Activated CD4-positive, alpha-beta memory T cell treated with anti-CD3 and anti-CD28 coated beads, Interleukin-2, amount 10 ng/mL, durations not matched to agents 7 days and 5 days (primary cell): ENCODE measurements at places on chromosomes 2 and 18. TPM values are rescaled to one million over a fixed set of nuclear protein-coding genes. Genes with fewer than 3 reads are reported as not detected.

DNA sequence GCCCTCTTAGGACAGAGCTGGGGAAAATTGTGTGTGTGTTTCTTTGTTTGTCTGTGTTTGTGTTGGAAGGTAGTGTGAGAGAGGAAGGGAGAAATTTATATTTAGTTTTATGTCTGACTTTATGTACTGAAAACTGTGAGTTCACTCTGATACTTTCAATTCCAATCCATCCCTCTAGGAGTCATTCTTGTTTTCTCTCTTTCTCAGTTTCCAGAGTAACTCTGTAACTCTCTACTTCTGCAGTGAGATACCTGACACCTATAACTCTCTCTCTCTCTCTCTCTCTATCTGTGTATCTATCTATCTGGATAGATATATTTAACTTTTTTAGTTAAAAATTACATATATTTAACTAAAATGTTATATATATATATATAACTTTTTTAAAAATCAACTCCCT lies 128.7 kb downstream of the UBR3 start:
- H3K4me3 ChIP-seq: no peak overlapping the region
- H3K27ac ChIP-seq: no peak overlapping the region
- no peaks in the 10 kb centered on the region for H3K4me1 ChIP-seq
- no peak for DNase-seq
- no peaks in the 10 kb centered on the region for H3K27me3 ChIP-seq

Gene NDC80
- total RNA-seq: 78.9 TPM

Gene FOSL2
- total RNA-seq: 100 TPM

DNA sequence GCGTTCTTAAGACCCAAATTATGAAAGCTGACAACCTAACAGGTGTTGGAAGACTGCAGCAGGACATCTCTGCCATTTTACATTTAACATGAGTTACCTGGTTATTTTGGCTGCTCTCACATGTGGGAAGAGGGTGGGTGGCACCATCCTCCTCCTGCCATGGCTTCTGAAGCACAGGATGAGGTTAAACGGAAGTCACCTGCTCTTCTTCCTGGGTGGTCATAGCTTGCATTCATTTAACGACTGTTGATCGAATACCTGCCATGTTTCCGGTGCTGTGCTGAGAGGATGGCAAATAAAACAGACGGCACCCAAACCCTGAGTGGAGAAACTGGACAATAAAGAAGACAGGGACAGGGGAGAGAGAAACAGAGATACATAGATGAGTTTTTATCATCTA lies 118.0 kb downstream of the RHBDD1 start:
- peaks cover 16% of the 10 kb centered on the region for H3K36me3 ChIP-seq
- peaks cover 5% of the 10 kb centered on the region for H3K4me1 ChIP-seq
- DNase-seq: no peak
- no peaks in the 10 kb centered on the region for H3K27me3 ChIP-seq

Gene GPD2
- 20.5 TPM for total RNA-seq

Gene LRRC30
- not detected for total RNA-seq

DNA sequence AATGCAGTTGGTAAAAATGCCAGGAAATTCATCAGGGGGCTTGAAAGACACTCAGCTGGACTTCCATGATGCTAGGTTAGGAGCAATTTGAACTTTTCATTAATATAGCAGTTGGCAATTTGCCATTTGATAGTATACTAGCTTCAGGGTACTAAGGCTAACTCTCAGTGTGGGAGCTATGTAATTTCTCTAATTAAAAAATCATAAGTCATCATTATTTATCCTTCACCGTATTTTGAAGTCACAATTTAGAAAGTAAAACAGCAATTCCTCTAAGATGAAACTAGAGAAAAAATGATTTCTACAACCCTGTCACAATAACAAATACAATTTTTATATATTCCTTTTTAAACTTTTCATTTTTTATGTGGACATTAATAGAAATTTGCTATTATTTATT lies 190.8 kb downstream of the GPD2 start:
- no peak for DNase-seq
- no peaks in the 10 kb centered on the region for H3K36me3 ChIP-seq
- peaks cover 15% of the 10 kb centered on the region for H3K27me3 ChIP-seq
- no peaks in the 10 kb centered on the region for H3K4me1 ChIP-seq

Gene SLC11A1
- 0.25 TPM for total RNA-seq

Gene PROC
- total RNA-seq: not detected

Gene CYP26B1
- not detected for total RNA-seq

DNA sequence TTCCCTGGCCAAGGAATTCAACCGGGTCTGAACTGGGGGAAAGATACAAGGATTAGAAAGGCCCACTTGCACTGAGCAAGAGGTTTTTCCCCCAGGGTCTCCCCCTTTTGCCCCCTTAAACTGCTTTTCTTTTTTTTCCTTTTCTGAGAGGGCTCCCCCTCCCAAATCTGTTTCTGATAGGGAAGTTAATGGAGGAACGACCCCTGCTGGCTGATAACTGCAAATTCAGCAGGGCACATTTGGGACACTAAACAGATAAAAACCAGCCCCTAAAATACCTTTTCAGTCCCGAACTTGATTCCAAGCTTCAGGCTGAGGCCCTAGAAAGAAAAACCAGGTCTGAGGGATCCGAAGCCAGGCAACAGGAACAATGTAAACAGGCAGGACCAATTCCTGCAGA lies 1012.4 kb upstream of the CRIM1 start:
- H3K4me3 ChIP-seq: no peak overlapping the region
- no peak for DNase-seq
- H3K4me1 ChIP-seq: no peaks in the 10 kb centered on the region
- H3K36me3 ChIP-seq: no peaks in the 10 kb centered on the region

DNA sequence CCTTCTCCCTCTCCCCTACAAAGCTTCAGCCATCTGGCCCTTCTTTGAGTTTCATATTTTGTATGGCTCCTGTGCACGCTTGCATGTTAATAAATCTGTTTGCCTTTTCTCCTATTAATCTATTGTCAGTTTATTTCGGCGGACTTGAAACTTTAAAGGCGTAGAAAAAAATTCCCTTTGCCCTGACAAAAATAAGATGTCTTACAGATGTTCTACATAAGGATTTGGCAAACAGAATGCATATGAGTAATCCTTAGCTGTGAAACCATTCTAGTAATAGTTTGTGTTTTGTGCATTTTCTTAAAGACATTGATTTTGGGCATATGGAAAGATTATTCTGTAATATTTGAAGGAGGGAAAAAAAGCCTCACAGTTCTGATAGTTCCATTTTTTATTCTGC lies 15.0 kb upstream of the BMPR2 start:
- no peak for DNase-seq
- no peak overlapping the region for H3K4me3 ChIP-seq
- H3K27ac ChIP-seq: no peak overlapping the region
- no peaks in the 10 kb centered on the region for H3K36me3 ChIP-seq
- H3K27me3 ChIP-seq: no peaks in the 10 kb centered on the region

- no peak overlapping the region for H3K4me3 ChIP-seq
- no peak for DNase-seq
- H3K27me3 ChIP-seq: no peaks in the 10 kb centered on the region
- H3K36me3 ChIP-seq: no peaks in the 10 kb centered on the region
- no peaks in the 10 kb centered on the region for H3K4me1 ChIP-seq
Measured at GRCh38 chr2:158726911-158727592, 68.1 kb upstream of the DAPL1 start.

GRCh38 chr2:217610401-217610814 lies 392.4 kb downstream of the TNS1 start:
- DNase-seq: peak; percentile 44
- H3K27me3 ChIP-seq: no peaks in the 10 kb centered on the region
- H3K27ac ChIP-seq: peak overlapping the region; percentile 32
- no peaks in the 10 kb centered on the region for H3K36me3 ChIP-seq
- no peak overlapping the region for H3K4me3 ChIP-seq
- H3K4me1 ChIP-seq: peaks cover 35% of the 10 kb centered on the region

DNA sequence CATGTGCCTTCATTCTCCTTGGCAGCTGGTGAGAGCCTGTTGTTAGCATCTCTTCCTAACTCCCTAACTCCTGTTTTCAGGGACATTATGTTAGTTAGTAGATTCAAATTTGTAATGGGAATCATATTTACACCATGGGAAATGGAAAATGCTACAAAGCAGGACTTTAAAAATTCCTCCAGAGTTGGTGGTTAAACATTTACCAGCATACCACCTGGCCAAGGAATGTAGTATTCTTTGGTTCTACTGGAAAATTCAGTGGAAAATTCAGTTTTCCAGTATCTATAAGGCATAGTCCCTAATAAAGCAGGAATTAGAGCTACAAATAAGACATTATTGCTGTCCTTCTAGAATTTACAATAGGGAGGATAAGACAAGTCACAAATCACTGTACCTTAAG lies 291.7 kb downstream of the GPD2 start:
- peaks cover 3% of the 10 kb centered on the region for H3K27me3 ChIP-seq
- DNase-seq: no peak
- H3K27ac ChIP-seq: no peak overlapping the region
- no peaks in the 10 kb centered on the region for H3K36me3 ChIP-seq

- H3K36me3 ChIP-seq: no peaks in the 10 kb centered on the region
- H3K27ac ChIP-seq: no peak overlapping the region
- no peak for DNase-seq
- no peaks in the 10 kb centered on the region for H3K4me1 ChIP-seq
- H3K27me3 ChIP-seq: peaks cover 2% of the 10 kb centered on the region
Measured at GRCh38 chr2:55985406-55985805, 61.8 kb upstream of the EFEMP1 start.

DNA sequence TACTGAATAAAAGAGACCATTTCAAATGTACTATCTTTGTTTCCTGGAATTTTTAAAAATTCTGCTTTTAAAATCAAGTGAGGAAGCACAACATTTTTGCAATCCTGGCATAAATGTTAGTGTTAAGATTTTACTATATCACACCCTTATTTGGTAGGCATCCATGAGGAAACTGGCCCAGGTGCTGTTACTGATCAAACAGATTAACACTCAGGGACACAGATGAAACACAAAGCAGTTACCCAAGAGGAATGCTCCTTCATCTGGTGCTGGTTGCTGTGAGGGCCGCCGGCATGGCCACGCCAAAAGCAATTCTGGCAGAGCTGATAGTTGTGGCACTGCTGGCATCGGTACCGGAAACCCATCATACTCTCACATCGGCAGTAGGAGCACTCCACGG lies 96.8 kb downstream of the DTNB start:
- no peak overlapping the region for H3K27ac ChIP-seq
- no peaks in the 10 kb centered on the region for H3K27me3 ChIP-seq
- H3K4me3 ChIP-seq: no peak overlapping the region
- no peak for DNase-seq
- H3K4me1 ChIP-seq: no peaks in the 10 kb centered on the region
- H3K36me3 ChIP-seq: peaks cover 13% of the 10 kb centered on the region

Gene TSGA10
- total RNA-seq: 3.7 TPM

DNA sequence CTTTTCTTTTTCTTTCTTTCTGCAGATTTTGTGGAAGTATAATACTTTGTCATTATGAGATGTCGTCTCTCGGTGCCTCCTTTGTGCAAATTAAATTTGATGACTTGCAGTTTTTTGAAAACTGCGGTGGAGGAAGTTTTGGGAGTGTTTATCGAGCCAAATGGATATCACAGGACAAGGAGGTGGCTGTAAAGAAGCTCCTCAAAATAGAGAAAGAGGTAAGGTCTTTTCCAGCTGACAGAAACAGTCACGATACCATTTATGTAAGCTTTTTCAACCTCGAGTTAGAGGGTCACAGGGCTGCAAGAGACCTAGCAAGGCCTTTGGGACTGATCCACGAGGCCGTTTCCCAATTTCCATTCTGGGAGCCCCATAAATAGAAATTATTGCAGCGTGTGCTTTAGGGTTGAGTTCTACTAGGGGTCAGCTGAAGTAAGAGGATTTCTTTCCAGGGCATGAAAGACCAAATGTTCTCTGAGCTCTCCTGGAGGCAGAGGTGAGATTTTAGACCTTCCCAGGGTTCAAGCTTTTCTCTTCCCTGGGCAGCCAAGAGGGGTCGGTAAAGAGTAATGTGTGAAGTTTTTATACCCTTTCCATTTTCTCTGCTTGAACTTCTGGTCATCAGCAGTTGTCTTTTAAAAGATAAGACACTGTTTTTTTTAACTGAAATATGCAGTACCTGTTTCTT lies 15.5 kb downstream of the MAP3K20 start:
- DNase-seq: no peak
- H3K27ac ChIP-seq: no peak overlapping the region
- H3K36me3 ChIP-seq: peaks cover 5% of the 10 kb centered on the region
- no peaks in the 10 kb centered on the region for H3K4me1 ChIP-seq
- no peak overlapping the region for H3K4me3 ChIP-seq
- peaks cover 6% of the 10 kb centered on the region for H3K27me3 ChIP-seq

GRCh38 chr2:8149985-8150539 lies 531.8 kb upstream of the ID2 start:
- H3K4me3 ChIP-seq: no peak overlapping the region
- no peak for DNase-seq
- H3K4me1 ChIP-seq: peaks cover 43% of the 10 kb centered on the region
- H3K27me3 ChIP-seq: no peaks in the 10 kb centered on the region

DNA sequence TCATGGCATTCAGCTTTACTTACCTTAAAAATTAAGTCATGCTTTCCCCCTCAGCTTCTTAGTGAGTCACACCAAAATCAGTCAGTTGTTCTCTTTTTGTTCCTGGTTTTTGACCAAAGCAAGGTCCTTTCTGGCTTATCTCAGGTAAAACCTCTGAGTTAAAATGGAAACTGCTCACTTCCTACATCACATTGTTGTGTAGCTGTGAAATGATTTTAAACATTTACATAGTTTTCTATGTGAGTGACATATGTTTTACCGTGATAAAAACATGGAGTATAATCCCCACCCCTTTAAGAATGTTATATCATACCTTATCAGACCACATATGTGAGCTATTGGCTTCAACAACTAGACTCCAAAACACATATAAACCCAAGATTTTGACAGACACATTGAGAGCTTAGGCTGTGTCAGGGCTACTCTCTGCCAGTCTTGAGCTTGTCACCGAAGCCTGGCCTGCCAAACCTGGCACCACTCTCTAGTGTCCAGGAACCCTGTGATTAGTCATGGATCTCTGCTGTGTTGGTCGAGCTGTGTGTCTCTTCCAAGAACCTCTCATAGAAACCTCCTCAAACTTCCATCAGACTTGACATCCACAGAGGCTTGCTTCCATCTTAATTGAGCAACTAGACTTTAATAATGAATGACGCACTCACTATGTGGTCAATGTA lies 294.5 kb upstream of the FBXO11 start:
- no peaks in the 10 kb centered on the region for H3K4me1 ChIP-seq
- no peak overlapping the region for H3K4me3 ChIP-seq
- H3K36me3 ChIP-seq: no peaks in the 10 kb centered on the region
- no peak overlapping the region for H3K27ac ChIP-seq
- H3K27me3 ChIP-seq: no peaks in the 10 kb centered on the region
- DNase-seq: no peak

DNA sequence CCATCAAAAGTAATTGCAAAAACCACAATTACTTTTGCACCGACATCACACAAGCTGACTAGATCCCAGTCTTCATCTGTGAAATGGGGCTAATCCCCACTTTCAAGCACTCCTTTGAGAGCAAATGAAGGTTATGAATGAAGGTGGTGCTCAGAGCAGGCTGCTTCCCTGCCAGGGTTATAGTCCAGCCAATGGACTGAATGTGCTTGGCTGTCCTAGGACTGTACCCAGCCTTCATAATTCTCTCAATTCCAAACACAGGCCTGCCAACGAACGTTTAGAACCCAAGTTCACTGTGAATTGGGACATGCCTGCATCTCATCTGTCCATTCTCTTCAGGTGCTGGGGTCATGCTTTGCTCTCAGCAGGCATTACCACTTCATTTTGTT lies 27.8 kb upstream of the ICOS start:
- no peak overlapping the region for H3K4me3 ChIP-seq
- peak overlapping the region; percentile 69 for H3K27ac ChIP-seq
- H3K27me3 ChIP-seq: peaks cover under 1% of the 10 kb centered on the region
- peaks cover 8% of the 10 kb centered on the region for H3K36me3 ChIP-seq
- DNase-seq: no peak

Gene C2orf68
- total RNA-seq: 48.8 TPM

GRCh38 chr2:44839370-44839769 lies 102.1 kb upstream of the SIX3 start:
- H3K27ac ChIP-seq: no peak overlapping the region
- H3K4me3 ChIP-seq: no peak overlapping the region
- H3K36me3 ChIP-seq: no peaks in the 10 kb centered on the region
- peaks cover 5% of the 10 kb centered on the region for H3K27me3 ChIP-seq
- peaks cover 29% of the 10 kb centered on the region for H3K4me1 ChIP-seq

Gene TMEM169
- total RNA-seq: 3.5 TPM
